ENCODE measurements at places on chromosomes 7 and 10.

DNA sequence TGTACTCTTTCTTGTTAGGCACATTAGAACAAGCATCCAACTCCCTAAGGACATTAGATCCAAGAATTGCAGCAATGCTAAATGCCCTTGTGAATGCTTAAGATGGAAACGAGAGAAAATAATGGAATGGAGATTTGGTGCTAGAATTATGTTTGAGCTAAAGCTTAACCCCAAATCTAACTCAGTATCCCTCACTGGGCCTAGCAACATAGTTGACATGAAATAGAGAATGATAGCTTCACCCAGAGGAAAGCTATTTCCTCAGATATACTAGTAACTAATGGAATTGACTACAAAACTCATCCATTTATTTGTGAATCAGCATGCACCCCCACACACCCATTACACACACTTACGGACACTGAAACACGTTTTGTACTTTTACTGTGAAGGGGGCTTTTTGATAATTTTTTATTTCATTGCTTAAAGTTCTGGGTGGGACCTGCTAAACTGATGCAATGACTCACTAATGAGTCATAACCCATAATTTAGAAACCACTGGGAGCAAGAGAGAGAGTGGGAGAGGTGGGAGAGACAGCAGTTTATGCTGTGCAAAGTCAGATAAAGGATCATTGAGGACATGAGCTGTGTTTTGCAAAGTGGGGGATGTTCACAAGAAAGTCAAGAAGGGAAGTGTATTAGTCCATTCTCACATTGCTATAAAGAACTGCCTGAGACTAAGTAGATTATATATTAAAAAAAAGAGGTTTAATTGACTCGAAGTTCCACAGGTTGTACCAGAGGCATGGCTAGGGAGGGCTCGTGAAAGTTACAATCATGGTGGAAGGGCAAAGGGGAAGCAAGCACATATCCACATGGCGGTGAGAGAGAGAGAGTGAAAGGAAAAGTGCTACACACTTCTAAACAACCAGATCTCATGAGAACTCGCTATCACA is 382.7 kb downstream of the SFMBT2 start:
- DNase-seq = no peak

- DNase-seq = no peak
Measured at GRCh38 chr10:8221451-8221850, 167.0 kb downstream of the GATA3 start.

DNA sequence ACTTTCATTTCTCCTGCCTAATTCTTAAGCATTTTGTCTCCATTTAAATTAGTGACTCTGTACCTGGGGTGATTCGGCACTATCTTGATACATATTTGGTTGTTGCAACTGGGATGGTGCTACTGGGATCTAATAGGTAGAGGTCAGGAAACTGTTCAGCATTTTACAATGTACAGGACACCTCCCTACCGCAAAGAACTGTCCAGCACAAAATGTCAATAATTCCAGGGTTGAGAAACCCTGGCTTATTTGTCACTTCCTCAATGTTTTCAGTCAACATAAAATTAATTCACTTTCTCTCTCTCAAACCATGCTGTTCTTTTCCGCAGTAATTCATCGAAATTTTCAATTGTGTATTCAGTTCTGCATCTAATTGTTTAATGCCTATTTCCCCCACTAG is 151.4 kb upstream of the CALCR start:
- DNase-seq = no peak

DNA sequence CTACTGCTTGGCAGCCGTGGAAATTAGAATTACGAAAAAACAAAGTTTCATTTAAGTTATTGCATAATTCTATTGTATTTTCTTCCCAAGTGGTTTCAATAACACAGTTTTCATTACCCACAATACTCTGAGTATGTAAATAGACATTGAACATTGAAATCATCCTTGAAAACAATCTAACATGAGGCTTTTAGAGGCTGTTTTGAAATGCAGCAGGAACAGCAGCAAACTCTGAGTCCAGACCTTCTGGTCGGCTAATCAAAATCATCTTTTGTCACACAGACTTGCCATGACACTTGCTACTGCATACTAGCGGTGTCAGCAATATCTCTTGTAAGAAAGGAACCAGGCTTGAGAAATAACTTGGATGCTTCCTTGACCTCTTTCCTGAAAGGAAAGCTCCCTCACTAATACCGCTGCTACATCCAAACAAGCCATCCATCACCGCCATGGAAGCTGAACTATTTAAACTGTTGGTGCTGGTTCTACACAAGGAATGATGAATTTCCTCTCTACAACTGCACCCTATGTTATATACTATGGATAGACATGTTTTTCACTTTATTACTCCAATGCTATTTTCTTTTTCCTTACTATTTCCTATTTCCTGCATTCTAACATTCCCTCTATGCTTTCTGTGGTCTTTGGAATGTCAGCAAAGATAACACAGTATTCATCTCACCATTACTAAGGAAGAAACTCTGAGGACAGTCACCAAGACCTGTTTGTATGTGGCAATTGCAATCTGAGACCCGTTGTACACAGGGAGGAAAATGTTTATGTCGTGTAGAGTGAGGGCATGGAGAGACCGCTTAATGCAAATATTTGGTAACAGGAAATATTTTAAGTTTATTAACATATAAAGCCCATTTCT is 130.8 kb downstream of the ITGA8 start:
- no peak for DNase-seq
